CD4-positive, alpha-beta T cell treated with Interleukin-15 for 1 hour (primary cell): ENCODE measurements at places on chromosomes 11 and 22.

DNA sequence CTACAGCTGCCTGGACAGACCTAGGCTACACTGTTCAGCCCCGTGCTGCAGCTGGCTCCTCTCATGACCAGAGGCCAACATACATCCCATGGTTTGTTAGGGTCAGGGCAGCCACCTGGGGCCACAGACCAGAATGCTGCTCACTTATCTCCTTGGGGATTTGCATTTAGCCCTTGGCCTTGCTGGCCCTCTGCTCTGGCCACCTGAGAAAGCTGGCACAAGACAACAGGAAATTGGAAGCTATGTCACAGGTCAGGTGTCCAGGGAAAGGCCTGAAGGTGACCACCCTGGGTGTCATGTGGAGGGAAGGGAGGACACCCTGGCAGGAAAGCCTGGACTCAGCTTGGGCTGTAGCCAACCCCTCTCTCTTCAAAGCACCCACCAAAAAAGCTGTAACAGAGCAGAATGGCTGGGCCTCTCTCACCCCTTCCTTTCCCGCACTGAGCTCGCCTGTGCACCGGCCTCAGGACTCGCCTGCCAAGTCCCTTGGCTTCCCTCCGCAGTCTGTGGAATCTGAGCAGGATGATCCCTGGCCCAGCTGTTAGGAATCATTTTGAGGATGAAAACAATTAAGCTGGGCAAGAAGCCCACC is 86.3 kb downstream of the SNX19 start:
- DNase-seq = no peak

DNA sequence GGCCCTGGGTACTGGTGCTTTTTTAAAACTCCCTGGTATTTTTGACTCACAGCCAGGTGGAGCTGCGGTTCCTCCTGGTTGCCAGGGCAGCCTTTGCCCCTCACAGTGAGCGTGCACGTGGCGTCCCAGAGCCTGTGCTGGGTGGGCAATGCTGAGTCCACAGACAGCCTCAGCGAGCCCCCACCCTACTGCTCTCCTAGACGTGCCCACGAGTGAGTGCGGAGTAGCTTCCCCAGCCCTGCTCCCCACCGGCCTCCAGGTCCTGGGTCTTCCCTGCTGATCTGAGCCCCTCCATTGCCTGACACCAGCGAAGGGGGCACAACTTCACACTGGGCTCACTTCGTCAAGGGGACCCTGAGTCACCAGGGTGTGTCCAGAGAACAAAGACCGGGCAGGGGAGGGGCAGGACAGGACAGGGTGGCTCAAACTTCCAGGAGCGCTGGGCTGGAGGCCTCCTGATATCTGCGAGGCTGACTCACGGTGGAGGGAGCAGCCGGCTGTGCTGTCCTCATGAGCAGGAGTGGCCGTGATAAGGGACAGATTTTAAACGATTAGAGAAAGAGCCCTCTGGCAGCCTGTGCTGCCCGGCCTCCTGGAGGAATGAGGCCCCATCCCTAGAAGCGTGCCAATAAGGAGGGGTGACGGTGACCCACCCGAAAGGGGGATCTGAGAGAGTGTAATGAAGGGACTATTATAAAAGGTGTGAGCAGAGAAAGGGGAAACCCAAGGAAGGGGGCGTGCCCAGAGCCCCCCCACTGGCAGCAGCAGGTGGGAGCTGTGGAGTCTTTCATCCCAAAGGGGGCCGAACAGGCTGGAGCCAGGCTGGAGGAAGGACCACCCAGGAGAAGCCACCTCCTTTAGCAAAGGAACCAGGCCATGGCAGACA is 129.3 kb upstream of the FGF3 start:
- no peak for DNase-seq

DNA sequence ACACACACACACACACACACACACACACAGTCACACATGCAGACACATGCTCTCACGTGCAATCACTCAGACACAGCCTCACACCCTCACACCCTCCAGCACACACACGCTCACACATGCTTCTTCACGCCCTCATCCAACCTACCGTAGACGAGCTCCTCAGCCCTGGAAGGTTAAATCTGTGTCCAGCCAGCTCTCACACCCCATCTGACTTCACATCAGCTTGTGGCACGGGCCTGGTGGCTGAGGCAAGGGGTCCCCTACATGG is 1.3 kb upstream of the SCUBE1 start:
- no peak for DNase-seq

GRCh38 chr11:15216678-15217077 is 102.0 kb downstream of the INSC start:
- no peak for DNase-seq

- DNase-seq = no peak
Observed at GRCh38 chr11:5336331-5336730, 7.0 kb downstream of the OR51B5 start.

DNA sequence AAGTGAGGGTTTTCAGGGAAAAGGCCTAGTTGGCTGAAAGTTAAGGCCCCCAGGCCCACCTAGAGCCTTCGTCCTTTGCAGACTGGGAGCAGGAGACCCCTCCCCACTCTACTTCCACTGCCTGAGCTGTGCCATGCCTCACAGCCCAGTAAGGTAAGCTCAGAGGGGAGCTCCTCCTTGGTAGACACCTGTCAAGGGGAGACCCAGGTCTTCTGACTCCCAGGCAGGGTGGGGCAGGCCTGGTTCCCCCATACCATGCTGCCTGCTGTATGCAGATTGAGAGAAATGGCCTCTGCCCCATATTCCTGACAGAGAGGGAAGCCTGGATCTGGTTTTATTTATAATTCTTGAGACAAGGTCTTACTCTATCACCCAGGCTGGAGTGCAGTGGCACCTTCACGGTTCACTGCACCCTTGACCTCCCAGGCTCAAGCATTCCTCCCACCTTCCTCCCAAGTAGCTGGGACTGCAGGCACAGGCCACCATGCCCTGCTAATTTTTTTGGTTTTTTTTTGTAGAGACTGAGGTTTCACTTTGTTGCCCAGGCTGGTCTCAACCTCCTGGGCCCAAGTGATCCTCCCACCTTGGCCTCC is 697 bp downstream of the RAB36 start:
- DNase-seq = no peak

GRCh38 chr11:1690167-1691025 is 6.6 kb upstream of the KRTAP5-6 start:
- no peak for DNase-seq

DNA sequence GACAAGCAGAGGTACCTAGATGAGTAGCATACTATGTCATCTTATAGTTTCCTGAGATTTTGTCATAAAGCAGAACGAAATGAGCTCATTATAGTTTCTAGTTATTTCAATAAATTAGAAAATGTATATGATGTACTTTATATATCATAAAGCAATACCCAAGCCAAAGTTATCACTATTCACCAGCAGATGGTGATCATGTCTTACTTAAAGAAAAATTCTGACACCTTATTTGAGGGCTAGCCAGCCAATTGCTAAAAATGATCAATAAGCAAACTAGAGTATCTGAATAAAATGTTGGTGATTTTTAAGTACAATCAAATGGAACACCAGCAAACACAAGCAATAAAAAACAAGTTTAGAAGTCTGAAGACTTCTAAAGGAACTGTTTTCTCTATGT is 44.1 kb downstream of the RSF1 start:
- DNase-seq = no peak

- DNase-seq = no peak
Observed at GRCh38 chr11:80136991-80137390, 696.2 kb upstream of the TENM4 start.

GRCh38 chr11:132670921-132671675 is 861.2 kb downstream of the OPCML start:
- no peak for DNase-seq

- no peak for DNase-seq
Observed at GRCh38 chr11:76156971-76157427, 49.3 kb downstream of the WNT11 start.

GRCh38 chr11:115679945-115680344 is 175.7 kb upstream of the CADM1 start:
- DNase-seq = no peak

DNA sequence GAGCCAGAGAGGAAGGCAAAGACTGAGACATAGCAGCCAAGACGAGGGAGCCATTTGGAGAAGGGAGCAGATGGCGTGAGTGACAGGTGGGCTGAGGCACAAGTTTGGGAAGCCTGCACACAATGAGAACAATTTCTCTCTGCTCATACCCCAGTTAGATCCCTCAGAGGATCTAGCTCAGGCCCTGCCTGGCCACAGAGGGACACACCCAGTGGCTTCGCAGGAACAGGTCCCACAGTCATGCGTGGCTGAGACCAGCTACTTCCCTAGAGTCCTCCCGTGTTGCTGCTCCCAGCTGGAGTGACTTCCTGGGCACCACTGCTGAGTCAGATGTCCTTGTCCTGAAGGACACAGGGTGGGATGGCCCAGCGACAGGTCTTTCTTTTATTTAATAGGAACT is 33.4 kb upstream of the LYVE1 start:
- peak; percentile 26 for DNase-seq

DNA sequence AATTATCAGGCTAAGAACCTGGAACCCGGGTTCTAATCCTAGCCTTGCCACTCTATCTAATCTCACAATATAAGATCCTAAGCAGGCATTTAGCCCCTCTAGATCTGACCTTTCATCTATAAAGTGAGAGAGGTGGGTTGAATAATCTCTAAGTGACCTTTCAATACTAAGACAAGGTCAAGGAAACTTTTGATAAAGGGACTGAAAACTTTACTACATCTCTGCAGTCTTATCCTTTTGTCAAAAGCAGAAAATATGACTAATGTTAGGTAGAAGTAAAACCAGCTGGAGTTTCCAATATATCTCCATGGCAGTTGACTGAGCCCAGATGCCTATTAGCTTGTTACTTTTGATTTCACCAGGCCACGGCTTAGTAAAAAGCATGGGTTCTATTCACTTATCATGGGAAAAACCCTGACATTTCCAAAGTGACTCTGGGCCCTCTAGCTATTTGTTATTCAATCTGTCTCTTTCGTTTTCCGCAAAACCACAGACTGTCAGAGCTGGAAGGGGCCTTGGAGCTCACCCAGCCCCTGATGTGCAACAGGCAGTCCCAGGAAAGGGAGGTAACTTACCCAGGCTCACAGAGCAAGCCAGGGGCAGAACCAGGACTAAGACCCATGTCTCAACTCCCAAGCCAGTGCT is 75.8 kb downstream of the RAB30 start:
- DNase-seq = no peak

- DNase-seq = no peak
Observed at GRCh38 chr11:118434123-118434552, 2.2 kb upstream of the KMT2A start.
